ENCODE measurements at places on chromosomes 3 and 15.

DNA sequence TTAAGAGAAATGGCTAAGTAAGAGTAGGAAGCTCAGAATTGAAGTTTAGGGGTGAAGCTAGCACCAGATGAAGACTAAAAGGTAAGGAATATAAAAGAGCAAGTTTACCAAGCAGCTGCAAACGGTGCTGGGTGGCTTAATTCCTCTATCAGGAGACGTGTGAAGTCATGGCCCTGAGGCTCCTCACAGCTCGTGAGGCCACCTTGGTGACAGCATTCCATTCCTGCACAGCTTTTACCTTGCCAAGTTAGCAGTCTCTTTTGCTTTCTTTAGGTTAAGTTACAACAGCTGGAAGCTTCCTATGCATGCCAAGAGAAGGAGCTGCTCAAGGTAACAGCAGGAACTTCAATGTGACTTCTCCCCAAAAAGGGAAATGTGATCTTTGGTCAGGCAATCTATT, 6.4 kb downstream of the TMCO5A start:
- no peaks in the 10 kb centered on the region for H3K27me3 ChIP-seq
- no peaks in the 10 kb centered on the region for H3K36me3 ChIP-seq

- no peak for DNase-seq
- no peaks in the 10 kb centered on the region for H3K4me1 ChIP-seq
- no peaks in the 10 kb centered on the region for H3K36me3 ChIP-seq
- peaks cover 2% of the 10 kb centered on the region for H3K27me3 ChIP-seq
Observed at GRCh38 chr15:92705764-92706163, 50.2 kb upstream of the FAM174B start.

DNA sequence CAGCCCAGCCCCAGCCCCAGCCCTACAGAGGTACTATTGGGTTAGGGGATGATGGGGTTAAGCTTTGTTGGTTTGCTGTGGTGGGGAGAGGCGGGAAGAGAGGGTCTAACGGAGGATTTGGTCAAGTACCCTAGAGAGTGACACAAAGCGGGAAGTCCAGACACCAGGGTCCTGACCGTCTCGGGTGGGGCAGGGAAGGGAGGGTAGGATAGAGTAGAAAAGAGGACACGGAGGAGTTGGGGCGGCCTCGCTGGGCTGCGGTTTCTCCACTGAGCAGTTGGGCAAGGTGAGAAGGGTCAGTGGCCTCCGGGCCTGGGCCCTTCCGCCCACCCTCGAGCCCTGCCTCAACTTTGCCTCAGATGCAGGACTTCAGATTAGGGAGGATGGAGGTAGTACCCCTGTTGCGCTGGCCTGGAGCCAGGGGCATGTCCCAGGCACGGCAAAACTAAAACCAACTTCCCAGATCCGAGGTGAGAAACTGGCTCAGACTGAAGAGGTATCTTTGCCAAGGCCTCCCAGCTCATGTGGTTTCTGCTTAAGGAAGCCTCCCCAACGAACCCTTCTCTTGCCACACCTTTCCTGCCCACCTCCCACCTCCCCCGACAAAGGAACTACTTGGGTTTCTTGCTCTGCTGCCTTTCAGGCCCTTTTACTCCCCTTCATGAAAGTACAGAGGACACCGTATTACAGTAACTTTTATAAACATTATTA, 551 bp downstream of the PML start:
- H3K36me3 ChIP-seq = peaks cover 18% of the 10 kb centered on the region
- peaks cover 46% of the 10 kb centered on the region for H3K4me1 ChIP-seq
- H3K27me3 ChIP-seq = no peaks in the 10 kb centered on the region
- peak overlapping the region; percentile 93 for H3K4me3 ChIP-seq
- DNase-seq = peak; percentile 52

GRCh38 chr15:69275933-69276560, 22.7 kb upstream of the PAQR5 start:
- no peaks in the 10 kb centered on the region for H3K27me3 ChIP-seq
- no peak for DNase-seq

- H3K4me1 ChIP-seq = no peaks in the 10 kb centered on the region
- no peaks in the 10 kb centered on the region for H3K36me3 ChIP-seq
- no peak for DNase-seq
- H3K27ac ChIP-seq = no peak overlapping the region
- no peaks in the 10 kb centered on the region for H3K27me3 ChIP-seq
Observed at GRCh38 chr3:124137216-124137615, 145.3 kb upstream of the ROPN1 start.

DNA sequence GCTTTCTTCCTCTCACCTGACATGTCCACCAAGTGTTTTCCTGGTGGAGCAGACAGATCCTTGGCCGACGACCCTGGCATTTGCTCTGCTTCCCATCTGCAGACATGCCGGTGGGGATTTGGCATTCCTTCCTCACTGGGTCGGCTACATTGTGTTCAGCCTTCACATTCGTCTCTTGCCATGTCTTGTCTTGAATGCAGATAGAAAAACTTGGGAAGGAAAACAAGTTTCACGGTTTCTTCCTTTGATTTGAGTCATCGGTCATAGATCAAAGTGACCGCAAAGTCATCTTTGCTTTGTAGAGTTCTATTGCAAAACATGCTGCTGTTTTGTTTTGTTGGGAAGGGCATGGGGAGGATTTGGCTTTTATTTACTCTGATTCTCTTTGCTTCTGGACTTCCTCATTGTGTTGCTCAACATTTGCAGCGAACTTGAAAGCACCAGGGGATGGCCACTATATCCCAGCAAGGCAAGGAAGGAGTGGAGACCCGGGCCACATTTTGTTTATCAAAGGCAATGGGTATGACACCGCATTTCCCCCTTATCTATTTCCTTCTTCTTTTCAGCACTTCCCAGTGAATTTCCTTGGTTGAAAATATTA, 321.3 kb downstream of the CACNA2D3 start:
- no peak overlapping the region for H3K4me3 ChIP-seq
- H3K4me1 ChIP-seq = no peaks in the 10 kb centered on the region
- no peaks in the 10 kb centered on the region for H3K36me3 ChIP-seq
- DNase-seq = no peak

DNA sequence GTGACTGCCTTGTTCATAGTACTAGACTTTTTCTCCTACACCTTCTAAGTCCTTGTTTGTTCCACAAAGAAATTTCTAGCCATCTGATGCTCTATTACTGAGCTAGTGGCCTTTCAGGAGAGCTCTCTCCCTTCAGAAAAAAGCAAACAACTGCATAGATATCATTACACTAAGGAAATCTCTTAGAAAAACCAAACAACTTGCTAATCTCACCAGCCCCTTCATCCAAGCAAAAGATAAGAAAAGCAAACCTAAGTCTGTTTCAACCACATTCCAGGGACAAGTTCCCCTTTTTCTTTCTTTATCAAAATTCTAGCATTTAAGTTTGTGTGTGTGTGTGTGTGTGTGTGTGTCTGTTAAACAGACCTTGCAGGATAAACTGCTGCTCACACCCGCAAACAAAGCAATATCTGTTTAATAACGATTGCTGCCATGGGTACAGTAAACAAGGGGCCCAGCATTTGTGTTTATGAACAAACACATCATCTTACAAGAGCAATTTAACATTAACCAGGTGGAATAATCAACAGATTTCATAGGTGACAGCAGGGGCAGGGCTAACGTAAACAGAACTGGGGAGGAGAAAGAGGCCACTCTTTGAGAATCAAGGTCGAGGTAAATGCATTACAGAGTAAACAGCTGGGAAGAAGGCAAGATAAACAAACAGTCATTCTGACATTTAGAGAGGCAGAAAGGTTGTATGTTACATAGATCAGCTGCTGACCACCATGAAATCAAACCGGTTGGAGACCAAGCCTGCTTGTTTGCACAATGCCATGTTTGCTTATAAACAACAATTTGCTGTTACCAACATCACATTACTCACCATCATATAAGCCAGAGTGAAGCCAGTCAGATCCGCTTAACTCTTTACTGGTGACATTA, 375.1 kb downstream of the FOXP1 start:
- H3K4me1 ChIP-seq = no peaks in the 10 kb centered on the region
- no peaks in the 10 kb centered on the region for H3K27me3 ChIP-seq
- no peak overlapping the region for H3K27ac ChIP-seq

DNA sequence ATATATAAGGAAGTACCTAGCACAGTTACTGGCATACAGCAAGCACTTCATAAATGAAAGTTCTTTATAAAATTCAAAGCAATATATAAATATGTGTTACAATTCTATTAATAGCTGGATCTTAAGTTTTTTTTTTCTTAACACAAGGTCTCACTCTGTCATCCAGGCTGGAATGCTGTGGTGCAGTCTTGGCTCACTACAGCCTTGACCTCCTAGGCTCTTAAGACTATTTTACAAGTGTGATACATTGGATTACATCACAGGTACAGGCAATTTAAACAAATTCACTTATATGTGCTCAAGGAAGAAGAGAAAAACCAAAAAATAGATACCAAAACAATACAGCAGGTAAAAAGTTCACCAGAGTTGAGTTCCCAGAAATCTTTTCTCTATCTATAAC, 60.6 kb downstream of the ZNF280D start:
- H3K27ac ChIP-seq = no peak overlapping the region
- DNase-seq = no peak
- H3K36me3 ChIP-seq = peaks cover 8% of the 10 kb centered on the region

DNA sequence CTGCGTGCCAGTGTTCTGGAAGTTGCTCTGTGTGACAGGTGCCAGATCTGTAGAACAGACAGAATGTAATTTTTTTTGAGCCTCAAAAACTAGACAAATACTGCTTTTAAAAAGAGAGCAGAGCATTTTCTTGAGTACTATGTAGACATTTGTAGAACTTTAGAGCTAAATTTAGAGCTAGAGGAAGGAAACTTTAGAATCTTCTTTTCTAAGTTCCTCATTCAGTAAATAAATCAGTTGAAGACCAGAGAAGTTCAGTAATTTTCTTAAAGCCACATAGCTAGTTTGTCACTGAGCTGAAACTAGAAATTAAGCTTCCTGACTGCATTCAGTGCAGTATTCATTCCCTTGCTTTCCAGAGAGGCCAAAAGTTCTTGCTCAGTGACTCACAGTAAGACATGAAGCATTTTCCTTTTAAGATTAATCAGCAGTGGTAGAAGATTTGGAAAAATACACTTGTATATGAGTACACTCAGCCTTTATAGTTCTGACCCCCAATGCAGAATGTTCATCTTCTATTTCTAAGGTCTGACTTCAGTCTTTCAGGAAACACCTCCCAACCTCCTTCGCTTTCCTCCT, 83.6 kb upstream of the TSEN2 start:
- H3K4me3 ChIP-seq = no peak overlapping the region
- DNase-seq = no peak
- no peak overlapping the region for H3K27ac ChIP-seq
- no peaks in the 10 kb centered on the region for H3K4me1 ChIP-seq
- H3K36me3 ChIP-seq = no peaks in the 10 kb centered on the region

DNA sequence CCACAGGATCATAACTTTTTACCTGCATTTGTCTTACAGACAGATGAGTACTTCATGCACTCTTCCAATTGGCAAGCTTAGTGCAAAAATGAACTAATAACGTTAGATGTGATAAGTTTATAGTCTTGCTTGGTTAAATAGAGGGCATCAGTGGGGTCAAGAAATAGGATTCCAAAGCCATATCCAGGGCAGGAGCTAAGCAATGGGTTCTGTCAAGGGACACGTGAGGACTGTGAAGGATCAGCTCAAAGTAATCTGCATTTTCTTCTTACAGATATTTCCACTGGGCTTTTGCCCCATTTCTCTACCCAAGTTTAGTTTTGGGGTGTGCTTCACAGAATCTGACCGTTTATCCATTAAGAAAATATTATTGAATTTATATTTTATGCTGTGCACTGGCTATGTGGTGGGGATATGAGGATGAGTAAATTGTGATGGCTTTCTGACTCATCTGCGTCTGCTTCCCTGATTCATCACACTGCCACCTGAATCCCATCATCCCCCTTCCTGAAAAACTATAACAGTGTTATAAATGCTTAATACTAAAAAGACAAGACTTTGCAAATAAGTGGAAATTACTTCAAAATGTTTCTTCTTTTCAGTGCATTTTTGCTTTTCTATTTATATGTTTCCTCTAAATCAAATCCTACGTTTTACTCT, 17.5 kb downstream of the PPP2R3A start:
- DNase-seq = no peak
- H3K27me3 ChIP-seq = no peaks in the 10 kb centered on the region
- H3K4me1 ChIP-seq = no peaks in the 10 kb centered on the region
- no peak overlapping the region for H3K27ac ChIP-seq
- no peak overlapping the region for H3K4me3 ChIP-seq

DNA sequence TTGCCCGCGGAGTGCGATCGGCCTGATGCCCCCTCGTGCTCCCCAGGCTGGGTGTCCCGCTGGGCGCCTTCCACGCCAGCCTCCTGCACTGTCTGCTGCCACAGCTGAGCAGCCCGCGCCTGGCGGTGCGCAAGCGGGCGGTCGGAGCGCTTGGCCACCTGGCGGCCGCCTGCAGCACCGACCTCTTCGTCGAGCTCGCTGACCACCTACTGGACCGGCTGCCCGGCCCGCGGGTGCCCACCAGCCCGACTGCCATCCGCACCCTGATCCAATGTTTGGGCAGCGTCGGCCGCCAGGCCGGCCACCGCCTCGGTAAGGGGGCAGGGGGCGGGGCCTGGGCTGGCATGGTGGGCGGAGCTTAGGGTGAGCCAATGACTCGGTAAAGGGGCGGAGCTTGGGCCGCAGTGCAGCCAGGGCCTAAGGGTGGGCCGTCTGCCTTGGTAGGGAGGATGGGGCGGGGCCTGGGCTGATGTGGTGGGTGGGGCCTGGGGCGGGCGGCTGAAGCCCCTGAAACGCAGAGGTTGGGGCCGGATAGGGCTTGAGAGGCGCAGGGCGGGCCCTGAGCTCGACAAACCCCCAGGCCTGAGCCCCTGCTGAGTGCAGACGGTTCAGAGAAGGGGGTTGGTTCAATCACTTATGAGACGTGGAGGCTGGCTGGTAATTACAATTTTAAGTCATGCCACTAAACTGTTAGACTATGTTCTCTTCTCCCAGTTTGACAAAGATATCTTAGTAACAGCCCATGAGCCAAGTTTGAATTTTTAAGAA, 13.7 kb downstream of the CAND2 start:
- H3K4me3 ChIP-seq = peak overlapping the region; percentile 50
- H3K4me1 ChIP-seq = peaks cover 29% of the 10 kb centered on the region
- DNase-seq = peak; percentile 97
- peaks cover 64% of the 10 kb centered on the region for H3K36me3 ChIP-seq
- peak overlapping the region; percentile 62 for H3K27ac ChIP-seq

GRCh38 chr3:70614111-70614510, 301.7 kb upstream of the MDFIC2 start:
- no peak overlapping the region for H3K4me3 ChIP-seq
- no peaks in the 10 kb centered on the region for H3K4me1 ChIP-seq
- no peak overlapping the region for H3K27ac ChIP-seq
- DNase-seq = no peak
- no peaks in the 10 kb centered on the region for H3K36me3 ChIP-seq
- H3K27me3 ChIP-seq = no peaks in the 10 kb centered on the region
